ENCODE measurements at places on chromosomes 13 and 19. TPM values are rescaled to one million over a fixed set of nuclear protein-coding genes. Genes with fewer than 3 reads are reported as not detected.

The GRAMD1A gene
- 205 TPM for total RNA-seq

The C1QTNF9 gene
- total RNA-seq: not detected

- DNase-seq: no peak
Measured at GRCh38 chr13:103386341-103386740, 320.1 kb upstream of the SLC10A2 start.

DNA sequence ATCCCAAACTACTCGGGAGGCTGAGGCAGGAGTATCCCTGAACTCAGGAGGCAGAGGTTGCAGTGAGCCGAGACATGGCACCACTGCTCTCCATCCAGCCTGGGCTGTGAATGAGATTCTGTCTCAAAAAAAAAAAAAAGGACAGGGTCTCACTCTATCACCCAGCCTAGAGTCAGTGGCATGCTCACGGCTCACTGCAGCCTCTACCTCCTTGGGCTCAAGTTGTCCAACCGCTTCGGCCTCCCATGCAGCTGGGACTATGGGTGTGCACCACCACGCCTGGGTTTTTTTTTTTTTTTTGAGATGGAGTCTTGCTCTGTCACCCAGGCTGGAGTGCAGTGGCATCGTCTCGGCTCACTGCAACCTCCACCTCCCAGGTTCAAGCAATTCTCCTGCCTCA lies 14.6 kb downstream of the MKNK2 start:
- DNase-seq: no peak

- no peak for DNase-seq
Measured at GRCh38 chr19:38799104-38799503, 10.1 kb downstream of the LGALS7B start.

- peak; percentile 44 for DNase-seq
Measured at GRCh38 chr19:17333611-17334413, 843 bp downstream of the ANO8 start.

DNA sequence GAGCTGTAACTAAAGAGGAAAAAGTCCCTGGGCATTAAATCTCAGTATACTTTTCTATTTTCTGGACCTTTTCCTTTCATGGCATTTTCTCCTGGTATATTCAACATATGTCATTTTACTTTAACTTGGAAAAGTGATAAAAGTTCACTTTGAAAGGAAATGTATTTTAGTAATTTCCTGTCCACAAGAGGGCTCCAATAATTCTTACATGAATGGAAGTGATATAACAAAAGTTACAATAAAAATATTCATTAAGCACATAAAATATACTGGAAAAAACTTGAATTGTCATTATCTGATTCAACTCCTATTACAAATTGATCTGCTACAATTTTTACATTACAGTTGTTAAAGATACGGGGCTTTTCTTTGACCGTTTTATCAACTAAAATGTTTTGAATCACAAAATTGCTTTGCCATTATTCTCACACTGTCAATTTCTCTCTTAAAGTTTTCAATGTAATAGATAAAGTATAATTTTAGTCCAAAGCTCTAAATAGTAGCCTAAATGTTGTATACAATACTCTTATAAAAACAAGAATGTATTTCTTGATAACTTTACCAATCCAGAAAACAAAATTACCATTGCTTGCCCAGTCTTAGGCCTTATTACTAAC lies 4.9 kb downstream of the UBL3 start:
- DNase-seq: peak; percentile 12

Measured in CD8-positive, alpha-beta memory T cell (primary cell).